NCI-H1436 treated with DMSO at 0.1 percent for 48 hours (cell line): ENCODE measurements at places on chromosomes 4 and X.

DNA sequence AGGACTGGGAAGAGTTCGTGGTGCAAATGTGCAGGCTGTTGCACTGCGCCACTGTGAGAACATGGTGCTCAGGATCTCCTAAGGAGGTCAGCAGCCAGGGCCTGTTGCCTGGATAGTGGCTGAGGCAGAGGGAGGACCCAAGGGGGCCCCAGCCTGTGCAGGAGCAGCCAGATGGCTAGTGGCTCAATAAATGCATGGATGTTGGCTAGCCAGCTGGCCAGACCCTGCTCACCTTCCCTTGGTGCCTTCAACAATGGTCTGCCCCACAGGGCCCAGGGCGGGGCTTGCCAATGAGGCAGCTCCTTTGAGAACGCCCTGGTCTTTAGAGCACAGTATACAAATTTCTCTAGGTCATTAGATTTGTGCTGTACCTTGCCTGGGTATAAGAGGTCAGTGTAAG is 67.4 kb downstream of the TNIP2 start:
- DNase-seq = no peak

GRCh38 chrX:147779173-147779572 is 132.5 kb upstream of the FMR1 start:
- DNase-seq = no peak

DNA sequence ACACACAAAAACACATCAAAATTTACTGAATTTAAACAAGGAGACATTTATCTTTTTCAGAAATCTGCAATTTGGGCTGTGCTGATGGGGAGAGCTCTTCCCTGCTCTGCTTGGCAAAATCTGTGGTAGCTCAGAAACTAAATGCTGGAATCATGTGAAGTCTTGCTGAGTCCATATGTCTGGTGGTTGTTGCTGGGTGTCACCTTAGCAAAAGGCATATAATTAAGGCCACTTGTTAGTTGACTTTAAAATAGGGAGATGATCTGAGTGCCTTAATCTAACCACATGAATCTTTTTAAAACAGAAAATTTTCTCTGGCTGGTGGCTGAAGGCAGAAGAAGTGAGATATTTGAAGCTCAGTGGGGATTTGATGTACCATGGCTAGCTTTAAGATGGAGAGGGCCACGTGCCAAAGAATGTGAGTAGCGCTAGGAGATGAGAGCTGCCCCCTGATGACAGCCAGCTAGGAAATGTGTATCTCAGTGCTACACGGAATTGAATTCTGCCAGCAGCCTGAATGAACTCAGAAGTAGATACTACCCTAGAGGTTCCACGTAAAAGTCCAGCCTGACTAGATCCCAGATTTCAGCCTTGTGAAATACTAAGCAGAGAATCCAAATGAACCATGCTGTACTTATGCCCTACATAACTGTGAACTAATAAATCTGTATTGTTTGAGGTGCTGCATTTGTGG is 7.6 kb upstream of the GUF1 start:
- DNase-seq = no peak

- no peak for DNase-seq
These were observed 105.3 kb upstream of the NKX1-1 start for GRCh38 chr4:1511441-1512041.

GRCh38 chr4:85431156-85431555 is 43.8 kb upstream of the ARHGAP24 start:
- DNase-seq = no peak

GRCh38 chr4:72767618-72768302 is 198.7 kb upstream of the ADAMTS3 start:
- no peak for DNase-seq

- DNase-seq = no peak
These were observed 120.3 kb downstream of the UNC5C start for GRCh38 chr4:95428291-95429070.

GRCh38 chr4:177485528-177485927 is 43.3 kb upstream of the AGA start:
- DNase-seq = no peak

GRCh38 chr4:3112609-3113469 is 38.4 kb downstream of the HTT start:
- no peak for DNase-seq

DNA sequence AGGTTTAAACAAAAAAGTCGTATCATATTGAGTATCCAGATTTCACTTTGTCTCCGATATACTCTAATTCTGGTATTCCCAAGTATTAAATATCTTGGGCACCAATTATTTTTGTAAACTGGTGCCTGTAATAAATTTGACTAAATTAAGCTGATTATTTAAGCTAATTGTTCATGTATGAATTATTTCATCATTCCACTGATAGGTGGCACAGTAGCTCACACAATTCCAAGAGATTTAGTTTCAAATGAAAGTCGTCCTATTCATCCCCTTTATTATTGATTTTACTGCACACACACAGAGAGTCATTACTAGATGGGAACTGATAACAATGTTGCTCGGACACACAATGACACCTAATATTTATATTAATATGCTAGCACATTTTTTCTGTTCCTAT is 432.4 kb downstream of the DMD start:
- DNase-seq = no peak

GRCh38 chr4:1519787-1520661 is 113.8 kb upstream of the NKX1-1 start:
- no peak for DNase-seq

GRCh38 chrX:72180539-72180938 is 1.0 kb upstream of the PIN4 start:
- no peak for DNase-seq

- DNase-seq = no peak
These were observed 82.8 kb downstream of the PPP4R3C start for GRCh38 chrX:27380163-27380845.

DNA sequence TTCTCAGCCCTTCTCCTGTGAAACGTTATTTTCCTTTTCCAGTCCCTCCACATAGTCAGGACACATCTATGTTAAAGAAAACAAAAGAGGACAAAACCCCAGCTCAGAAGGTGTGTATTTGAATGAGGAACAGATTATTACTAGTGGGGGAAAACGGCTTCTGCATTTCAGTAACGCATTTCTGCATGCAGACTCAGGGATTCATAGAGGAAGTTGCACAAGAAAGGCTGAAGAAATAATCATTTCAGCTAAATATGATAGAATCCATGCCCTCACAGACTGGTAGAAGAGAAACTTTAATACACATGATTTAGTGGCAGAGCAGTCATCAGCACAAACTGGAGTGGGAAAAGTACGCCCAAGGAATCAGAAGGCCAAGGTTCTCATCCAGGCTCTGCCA is 270.8 kb upstream of the FGF13 start:
- DNase-seq = no peak

DNA sequence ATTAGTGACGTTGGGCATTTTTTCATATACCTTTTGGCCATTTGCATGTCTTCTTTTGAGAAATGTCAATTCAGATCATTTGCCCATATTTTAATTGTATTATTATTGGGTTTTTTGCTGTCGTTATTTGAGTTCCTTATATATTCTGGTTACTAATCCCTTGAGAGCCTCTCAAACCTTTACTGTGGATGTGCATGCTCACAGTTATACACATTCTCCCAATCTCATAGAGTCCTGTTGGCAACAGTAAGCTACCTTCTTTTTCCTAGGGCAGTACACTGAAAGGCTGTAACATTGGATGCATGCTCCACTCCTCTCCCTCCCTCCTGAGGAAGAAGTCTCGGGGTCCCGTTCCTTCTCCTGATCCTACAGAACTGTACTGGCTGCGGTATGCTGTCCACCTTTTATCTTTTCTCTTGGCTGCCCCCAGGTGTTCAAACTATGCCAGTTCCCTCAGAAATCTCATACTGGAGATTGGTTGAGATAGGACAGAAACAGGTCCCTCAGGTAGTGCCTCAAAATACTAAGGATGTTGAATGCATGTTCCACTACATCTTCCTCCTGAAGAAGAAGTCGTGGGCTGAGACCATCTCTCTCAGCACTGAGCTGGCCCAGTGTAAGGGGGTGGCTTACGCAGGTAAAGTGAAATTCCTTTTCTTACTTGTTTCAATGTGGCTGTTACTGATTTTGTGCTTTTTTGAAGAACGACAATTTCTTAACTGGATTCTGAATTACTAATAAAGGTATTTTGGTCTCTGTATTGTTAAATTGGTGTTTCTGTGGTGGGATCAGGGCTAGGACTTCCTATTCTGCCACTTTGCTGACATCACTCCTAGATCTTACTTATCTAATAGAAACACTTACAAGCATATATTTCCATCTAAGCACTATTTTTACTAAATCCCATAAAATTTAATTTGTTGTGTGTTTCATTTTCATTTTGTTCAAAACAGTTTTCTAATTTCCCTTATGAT is 145.4 kb upstream of the HUWE1 start:
- peak; percentile 6 for DNase-seq

DNA sequence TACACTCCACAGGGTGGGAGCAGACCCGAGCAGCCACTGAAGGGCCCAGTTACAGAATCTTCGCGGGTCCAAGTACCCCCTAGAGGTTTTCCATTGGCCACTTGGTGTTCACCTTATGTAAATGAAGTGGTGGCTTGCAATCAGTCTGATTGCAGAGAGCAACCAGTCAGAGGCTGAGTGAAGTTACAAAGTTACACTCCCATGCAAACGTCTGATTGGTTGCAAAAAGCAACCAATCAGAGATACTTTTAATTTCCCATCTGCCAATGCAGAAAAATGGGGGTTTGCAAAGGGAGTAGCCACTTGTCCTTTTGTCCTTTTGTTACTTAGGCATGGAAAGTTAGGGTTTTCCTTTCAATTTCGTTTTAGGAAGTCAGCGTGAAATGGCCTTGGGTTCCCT is 27.0 kb upstream of the NKAP start:
- no peak for DNase-seq

DNA sequence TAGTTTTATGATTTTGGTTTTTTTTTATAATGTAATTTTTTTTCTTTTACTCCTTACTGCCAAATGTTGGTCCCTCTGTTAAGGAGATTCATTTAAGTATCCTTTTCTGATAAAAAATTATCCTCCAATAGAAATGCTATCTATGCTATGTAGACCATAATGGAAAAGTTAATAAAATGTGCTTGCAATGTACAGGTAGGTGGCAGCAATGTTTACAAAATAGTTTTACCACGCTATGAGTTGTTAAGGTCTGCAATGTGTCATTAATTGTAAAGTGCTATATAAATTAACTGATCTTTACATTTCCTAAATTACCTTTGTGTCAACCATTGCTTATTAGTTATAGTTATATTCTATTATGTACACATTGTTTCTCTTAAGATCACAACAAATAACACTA is 3.8 kb upstream of the CENPC start:
- DNase-seq = peak; percentile 44

DNA sequence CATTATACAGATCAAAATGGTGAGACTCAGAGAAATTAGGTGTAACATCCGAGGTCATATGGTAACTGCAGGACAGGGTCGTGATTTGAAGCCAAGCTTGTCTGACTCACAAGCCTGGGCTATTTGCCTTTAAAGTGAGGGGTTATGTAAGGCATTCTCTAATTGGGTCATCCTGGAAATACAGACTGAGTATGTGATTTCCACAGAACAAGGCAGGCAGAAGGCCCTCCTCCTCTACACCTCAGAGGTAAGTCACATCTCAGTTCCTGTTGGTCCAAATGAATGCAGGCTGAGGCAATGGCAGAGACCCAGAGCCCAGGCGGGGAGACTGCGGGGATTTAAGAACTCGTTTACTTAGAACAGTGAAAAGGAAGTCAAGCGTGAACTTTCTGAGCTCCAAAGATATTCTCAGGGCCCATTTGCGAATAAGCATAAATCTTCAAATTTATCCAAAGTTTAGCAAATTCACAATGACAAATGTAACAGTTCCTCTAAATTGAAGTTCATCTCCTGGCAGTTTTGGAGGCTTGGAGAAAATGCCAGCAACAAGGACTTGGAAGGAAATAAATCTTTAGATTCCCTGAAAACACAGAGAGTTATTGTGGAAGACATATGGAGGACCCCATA is 153.3 kb downstream of the LDB2 start:
- DNase-seq = no peak

- DNase-seq = no peak
These were observed 136.8 kb downstream of the C4orf33 start for GRCh38 chr4:129232589-129233337.

- no peak for DNase-seq
These were observed 7.4 kb downstream of the BGN start for GRCh38 chrX:153502131-153502530.

DNA sequence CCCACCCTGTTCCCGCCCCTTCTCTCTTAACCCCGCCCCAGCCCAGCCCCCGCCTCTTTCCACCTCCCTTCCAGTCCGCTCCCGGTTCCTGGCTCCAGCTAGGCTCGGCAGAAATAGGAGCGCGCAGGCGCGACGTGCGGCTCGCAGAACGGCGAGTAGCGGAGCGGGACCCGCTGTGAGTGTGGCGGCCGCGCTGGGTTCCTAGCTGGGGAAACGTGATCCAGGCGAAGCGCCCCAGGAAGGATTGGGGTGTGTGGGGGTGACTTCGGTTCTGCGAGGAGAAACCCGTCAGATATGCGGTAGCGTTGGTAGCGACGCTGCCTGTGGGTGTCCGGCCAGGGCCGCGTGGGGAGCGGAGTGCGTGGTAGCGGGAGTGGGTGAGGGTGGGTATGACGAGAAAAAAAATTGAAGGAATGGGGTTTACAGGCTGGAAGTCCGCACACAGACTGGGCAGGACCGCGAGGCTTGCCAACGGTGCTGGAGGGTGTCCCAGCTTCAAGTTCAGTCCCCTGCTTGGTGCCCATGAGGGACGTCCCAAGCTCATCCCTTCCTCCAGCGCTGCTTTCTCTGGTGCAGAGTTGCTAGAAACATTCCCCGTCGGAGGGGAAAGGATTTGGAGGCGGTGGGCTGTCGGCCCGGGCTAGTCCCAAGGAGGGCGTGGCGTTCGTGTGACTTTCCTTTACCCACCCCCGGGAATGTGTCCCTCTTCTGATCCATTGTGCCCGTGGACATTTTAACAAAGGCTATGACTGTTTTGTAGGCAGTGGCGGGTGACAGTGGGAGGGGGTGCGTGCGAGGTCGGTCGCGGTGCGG is at the start of gene PRRG1:
Gene PRRG1, plus strand, starts transcription at position 144 of the 813 bp plus-strand sequence. CDS start 56,886 bp downstream, outside the sequence.
- DNase-seq = no peak

- DNase-seq = no peak
These were observed 24.2 kb downstream of the NELFA start for GRCh38 chr4:1984406-1985191.

GRCh38 chr4:47490550-47490949 is 5.5 kb downstream of the ATP10D start:
- DNase-seq = no peak

- DNase-seq = no peak
These were observed 470.8 kb upstream of the SLIT2 start for GRCh38 chr4:19780871-19781270.

- no peak for DNase-seq
These were observed 173.9 kb downstream of the GRIA3 start for GRCh38 chrX:123357941-123358340.

- DNase-seq = no peak
These were observed 42.5 kb downstream of the RBM41 start for GRCh38 chrX:107076158-107076557.

GRCh38 chrX:30280428-30280827 is 28.8 kb downstream of the NR0B1 start:
- no peak for DNase-seq

- no peak for DNase-seq
These were observed 8.1 kb upstream of the STPG2 start for GRCh38 chr4:98151145-98151924.
